NCI-H187 (cell line): ENCODE measurements at places on chromosomes 11 and 22.

GRCh38 chr22:50573491-50574382 lies 4.5 kb downstream of the CPT1B start:
- DNase-seq, result no peak

- DNase-seq, result no peak
Measured at GRCh38 chr11:126002181-126002580, 56.3 kb downstream of the VSIG10L2 start.

DNA sequence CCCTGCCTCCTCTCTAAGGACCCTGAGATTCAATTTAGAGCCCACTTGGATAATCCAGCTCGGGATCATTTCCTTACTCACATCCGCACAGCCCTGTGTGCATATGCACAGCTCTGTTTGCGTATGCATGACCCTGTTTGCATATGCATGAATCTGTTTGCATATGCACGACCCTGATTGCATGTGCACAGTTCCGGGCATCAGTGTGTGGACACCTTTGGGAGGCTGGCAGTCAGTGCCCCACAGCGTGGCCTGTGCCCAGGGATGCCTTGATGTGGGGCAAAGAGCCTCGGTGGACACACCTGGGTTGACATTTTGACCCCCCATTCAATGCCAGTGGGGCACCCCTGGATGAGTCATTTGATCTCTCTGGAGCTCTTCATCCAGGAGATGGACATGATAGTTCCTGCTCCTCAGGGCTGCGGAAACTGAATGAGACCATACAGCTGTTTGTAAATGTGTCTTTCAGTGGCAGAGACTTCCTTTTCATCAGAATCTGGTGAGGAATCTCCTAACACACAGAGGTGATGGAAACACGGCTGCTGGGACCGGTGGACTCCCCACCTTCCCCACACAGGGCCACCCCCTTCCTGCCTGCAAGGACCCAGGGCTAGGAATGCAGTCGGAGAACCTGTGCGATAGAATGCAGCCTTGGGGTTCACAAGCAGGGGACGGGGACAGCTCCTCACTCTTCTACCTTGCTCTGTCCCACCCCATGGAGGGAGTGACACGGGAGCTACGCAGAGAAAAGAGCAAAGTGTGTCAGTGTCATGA lies 41.2 kb downstream of the MYEOV start:
- DNase-seq, result no peak

- no peak for DNase-seq
Measured at GRCh38 chr11:9568854-9569587, 4.4 kb upstream of the WEE1 start.

DNA sequence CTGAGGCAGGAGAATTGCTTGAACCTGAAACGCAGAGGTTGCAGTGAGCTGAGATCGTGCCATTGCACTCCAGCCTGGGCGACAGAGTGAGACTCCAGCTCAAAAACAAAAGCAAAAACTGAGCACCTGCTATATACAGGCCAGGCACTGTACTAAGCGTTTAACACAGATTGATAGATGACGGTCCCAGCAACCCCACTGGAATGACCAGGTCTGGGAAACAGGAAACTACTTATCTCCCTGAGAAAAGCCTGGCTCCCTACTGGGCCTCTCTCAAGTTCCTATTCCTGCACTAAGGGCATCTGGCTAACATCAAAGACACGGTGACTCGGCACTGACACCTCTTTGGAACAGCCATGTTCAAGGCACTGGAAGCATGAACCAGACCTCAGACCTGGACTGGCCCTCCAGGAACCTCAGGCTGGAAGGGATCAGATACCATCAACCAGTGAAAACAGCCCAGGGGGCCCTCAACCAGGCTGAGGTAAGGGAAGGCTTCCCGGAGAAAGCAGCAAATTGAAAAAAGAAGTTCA lies 16.6 kb downstream of the ARAP1 start:
- DNase-seq, result no peak

- no peak for DNase-seq
Measured at GRCh38 chr11:79414644-79415317, 26.0 kb downstream of the TENM4 start.
